ENCODE measurements at places on chromosomes 3 and 15.
A peak's percentile ranks its signal among the peaks of the same experiment; 100 is the strongest.

DNA sequence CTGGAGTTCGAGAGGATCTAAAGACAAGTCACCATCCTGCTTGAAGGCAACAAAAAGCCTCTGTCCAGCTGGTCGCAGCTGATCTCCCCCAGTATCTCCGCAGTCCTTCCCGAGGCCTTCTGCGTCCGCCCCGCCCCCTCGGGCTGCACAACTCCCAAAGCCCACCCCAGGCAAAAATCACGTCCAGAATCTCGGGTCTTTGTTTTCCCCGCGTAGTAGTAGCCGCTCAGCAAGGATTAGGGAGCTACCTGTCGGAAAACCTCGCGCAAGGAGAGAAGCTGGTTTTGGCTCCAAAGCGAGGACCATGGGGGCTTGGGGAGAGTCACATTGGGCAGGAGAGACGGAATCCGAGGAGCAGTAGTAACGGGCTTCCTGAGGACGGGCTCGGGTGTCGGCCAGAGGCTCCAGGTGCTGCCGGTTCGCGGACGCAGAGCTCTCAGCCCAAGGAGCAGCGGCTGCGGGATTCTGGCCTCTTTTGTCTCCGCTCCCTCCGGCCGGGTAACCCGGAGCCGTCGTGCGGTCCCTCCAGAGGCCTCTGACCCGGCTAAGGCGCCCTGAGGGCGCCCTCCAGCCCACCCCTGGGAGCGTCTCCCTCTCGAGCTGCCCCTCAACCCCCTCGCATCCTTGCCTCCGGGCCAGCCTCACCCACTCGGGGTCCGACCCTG, 401 bp downstream of the ZSCAN29 start:
- DNase-seq = peak; percentile 36

DNA sequence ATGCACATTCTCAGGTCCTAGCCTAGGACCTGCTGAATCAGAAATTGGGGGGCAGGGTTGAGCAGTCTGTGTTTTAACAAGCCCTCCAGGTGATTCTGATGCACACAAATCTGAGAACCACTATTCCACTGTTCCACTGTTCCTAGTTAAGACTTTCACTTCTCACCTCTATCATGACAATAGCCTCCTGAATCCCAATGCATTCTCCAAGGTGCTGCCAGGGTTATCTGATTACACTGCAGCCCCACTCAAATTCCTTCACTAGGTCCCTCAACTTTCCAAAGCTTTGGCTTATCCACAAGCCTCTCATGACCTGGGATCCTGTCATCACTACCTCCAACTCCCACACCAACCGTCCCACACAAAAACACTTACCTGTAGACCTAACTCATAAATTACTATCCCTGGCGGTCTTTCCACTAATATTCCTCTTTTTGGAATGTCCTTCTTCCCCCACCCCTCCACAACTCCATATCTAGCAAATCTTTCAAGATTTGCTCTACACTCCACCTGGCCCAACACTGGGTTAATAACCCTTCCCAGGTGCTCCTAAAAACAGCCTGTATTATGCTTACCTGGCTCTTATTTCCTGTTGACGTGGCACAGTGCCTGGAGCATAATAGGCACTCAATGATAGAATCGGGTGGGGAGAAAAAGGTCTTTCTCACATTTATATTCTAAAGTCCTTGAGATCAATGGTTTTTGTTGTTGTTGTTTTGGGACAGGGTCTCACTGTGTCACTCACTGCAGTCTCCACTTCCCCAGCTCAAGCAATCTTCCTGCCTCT, 27.2 kb downstream of the TBL1XR1 start:
- no peak for DNase-seq

DNA sequence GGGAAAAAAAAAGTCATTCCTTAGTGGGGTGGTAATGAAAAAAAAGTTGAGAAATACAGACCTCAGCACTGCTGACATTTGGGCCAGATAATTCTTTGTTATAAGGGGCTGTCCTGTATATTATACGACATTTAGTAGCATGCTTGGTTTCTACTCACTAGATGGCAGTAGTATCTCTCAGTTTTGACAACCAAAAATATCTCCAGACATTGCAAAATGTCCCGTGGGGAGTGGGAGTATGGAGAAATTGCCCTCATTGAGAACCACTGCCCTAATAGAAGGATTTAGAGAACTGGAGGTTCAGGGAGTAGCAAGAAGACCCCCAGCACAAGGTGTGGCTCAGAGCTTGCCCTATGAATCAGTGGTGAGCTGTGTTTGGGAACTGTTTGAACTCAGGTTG, 28.6 kb upstream of the TEX264 start:
- DNase-seq = no peak

GRCh38 chr15:27864086-27864485, 235.0 kb downstream of the OCA2 start:
- no peak for DNase-seq

GRCh38 chr15:72070817-72071447, 47.0 kb downstream of the MYO9A start:
- DNase-seq = no peak

DNA sequence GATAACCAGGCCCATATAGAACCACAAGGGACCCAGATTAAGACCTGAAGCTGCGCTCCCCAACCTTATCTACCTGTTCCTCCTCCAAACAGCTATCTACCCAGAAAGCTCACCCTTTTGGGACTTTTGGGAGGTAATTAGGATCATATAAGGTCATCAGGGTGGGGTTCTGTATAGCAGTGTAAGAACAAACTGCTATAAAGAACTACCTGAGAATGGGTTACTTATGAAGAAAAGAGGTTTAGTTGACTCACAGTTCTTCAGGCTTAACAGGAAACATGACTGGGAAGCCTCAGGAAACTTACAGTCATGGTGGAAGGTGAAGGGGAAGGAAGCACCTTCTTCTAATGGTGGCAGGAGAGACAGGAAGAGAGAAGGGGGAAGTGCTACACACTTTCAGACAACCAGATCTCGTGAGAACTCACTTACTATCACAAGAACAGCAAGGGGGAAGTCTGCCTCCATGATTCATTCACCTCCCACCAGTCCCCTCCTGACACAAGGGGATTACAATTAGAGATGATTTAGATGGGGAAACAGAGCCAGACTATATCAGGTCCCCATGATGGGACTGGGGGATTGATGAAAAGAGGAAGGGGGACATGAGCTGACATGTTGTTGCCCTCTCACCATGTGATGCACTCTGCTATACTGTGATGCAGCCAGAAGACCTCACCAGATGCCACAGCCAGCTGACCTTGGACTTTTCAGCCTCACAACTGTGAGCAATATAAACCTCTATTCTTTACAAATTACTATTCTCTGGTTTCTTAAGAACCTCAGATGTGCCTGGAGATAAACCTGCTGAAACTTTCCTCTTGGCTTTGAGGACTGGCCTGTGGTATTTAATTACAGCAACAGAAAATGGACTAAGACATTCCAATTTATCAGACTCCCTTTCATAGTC, 15.3 kb upstream of the FMN1 start:
- no peak for DNase-seq

DNA sequence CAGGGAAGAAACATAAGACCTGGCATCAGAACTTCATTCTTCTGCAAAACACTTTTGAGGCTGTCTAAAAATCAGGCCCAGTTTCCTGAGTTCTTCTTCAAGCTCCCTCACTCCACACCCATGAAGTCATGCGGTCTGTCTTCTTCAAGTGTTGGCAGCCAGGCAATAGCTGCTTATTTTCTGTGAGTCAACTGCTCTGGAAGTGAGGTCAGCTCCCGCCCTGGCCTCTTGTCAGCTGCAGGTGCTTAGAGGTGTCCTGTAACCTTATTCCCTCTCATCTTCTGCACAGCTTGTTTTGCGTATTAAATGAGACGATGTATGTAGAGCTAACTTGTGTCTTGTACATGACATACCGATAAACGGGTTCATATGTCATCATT, 226.1 kb downstream of the ADAMTS17 start:
- DNase-seq = no peak

- no peak for DNase-seq
Measured at GRCh38 chr3:23288286-23288685, 85.2 kb downstream of the UBE2E2 start.

DNA sequence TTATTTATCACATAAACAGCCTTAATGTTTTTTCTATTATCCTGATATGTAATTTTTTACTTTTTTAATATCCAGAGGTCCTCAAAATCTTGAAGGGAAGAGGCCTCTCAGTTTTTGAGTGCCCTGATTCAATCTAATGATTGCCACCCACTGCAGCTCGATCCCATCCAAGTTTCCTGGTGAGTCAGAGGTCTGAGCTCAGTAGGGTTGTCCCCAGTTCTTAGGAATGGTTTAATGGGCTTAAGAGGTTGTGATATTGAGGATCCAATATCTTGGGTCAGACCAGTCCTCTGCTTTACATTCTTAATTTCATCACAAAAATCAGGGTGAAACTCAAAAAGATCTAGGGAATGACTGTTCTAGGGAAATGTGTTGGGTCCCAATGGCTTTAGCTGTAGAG, 238.5 kb downstream of the NSUN3 start:
- DNase-seq = no peak

DNA sequence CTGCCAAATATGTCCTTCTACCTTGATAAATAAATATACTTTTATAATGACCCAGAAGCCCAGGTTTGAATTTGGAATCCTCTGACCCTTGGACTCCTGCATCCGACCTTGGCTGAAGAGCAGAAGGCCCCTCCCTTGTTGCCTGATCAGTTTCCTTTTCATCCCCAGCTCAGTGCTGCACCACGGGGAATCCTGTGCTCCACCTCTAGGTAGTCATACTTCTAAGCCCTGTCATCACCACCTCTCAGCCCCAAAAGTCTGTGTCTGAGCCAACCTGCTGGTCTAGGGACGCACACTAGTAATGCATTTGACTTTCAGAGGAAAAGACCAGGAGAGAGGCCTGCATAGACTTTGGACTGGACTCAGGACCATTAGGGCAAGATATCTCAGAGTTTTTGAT, 310.6 kb downstream of the NLGN1 start:
- DNase-seq = no peak

GRCh38 chr3:158105710-158106253, 438 bp downstream of the SHOX2 start:
- DNase-seq = no peak

DNA sequence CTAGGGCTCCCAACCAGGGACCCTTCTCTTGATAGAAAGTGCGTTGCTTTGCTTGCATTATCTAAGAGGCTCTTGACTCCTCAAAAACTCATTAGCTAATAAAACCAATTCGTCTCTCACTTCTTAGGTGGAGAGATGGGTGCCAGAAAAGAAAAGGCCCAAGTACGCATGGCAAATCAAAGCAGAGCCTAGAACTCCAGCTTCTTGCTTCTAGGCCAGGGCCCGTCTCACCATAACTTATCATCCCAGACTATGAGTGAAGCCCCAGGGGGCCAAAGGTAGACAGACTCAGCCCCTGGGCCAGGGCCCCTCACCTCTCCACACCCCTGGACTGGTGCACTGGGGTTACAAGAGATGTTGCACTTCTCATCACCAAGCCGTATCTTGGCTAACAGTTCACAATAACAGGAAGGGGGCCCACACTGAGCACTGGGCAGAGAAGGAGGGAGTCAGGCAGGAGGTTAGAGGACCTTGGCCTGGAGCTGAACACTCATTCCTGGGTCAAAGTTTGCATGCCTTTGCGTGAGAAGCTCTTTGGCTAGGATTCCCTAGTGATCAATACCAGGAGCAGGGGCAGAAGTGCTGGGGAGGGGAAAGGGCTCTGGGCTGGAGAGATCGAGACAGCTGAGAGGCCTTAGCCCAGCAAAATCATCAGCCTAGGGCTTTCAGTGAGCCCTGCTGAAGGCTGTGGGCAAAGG, 5.4 kb upstream of the CYP1A1 start:
- DNase-seq = no peak

DNA sequence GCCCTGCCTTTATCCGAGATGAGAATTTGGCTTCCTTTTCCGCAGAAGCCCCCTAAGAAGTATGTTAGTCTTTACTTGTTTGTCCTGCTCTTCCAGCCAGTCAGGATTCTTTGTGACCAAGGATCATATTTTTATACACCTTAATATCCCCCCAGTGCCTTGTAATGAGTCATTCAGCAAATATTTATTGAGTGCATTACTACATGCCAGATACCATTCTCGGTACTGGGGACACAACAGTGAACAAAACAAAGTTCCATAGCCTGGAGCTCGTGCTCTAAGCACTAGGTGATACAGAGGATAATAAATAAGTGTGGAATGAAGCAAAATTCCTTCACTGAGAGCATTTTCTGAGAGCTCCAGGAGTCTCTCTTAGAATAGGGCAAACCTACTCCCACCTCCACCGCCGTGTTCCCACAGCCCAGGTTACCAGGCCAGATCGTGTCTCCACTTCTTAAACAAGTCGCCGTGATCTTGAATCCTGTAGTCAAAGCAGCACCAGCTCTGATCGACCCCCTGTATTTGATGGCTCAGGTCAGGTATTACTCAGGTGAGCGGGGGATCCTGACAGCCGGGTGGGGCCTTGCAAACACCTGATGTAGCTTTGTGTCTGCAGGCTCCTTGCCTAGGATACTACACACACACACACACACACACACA, 18.5 kb downstream of the TTC21A start:
- no peak for DNase-seq

- no peak for DNase-seq
Measured at GRCh38 chr3:168497741-168498140, 402.0 kb upstream of the GOLIM4 start.

DNA sequence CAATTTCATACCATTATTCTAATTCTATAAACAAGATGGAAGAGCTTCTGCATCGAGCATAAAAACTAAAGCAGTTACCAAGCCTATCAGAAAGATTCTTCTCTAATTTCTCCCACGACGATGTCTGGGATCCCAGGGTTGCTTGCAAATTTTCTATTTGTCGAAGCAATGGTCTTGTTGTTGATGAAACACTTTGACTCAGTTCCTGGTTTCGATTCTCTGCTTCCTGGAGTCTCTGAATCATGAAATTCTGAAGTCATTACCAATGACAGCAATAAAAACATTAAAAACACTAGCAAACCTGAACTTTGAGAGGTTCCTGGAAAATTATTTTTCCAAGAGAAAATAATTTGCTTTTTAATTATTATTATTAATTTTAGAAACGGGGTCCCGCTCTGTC, 18.7 kb downstream of the TMF1 start:
- DNase-seq = no peak

DNA sequence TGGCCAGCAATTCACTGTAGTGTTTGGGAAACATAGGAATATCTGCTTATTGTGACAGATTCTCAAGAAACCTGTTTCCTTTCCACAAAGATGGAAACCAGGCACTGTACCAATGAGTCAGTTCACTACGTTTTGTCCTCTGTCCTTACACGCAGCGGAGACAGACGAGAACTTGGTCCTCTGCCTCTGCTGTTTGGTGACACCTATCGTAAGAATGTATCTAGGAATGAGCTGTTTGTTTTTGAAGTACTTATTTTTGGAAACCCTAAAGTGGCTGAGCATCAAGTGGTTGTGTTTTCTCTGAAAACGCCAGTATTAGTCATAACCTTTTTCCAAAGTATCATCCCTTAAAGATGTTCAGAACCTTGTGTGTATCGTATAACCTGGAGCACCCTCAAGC, 93.0 kb downstream of the PGPEP1L start:
- DNase-seq = no peak

DNA sequence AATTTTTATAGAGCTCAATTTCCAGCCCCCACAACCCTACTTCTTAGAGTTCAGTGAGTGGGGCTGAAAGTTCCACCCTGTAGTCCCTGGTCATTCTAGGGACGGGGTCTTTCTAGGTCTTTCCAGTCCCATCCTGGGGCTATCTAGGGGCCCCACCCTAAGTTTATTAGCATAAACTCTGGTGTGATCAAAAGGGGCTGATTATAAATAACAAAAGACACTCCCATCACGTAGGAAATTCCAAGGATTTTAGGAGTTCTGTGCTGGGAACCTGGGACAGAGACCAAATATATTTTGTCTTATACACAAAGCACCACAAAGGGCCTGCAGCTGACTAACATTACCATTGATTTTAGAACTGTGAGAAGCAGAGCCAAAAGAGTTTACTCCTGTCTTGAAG, 41.9 kb downstream of the RAD54L2 start:
- no peak for DNase-seq
